ENCODE measurements at places on chromosomes 4 and X.

DNA sequence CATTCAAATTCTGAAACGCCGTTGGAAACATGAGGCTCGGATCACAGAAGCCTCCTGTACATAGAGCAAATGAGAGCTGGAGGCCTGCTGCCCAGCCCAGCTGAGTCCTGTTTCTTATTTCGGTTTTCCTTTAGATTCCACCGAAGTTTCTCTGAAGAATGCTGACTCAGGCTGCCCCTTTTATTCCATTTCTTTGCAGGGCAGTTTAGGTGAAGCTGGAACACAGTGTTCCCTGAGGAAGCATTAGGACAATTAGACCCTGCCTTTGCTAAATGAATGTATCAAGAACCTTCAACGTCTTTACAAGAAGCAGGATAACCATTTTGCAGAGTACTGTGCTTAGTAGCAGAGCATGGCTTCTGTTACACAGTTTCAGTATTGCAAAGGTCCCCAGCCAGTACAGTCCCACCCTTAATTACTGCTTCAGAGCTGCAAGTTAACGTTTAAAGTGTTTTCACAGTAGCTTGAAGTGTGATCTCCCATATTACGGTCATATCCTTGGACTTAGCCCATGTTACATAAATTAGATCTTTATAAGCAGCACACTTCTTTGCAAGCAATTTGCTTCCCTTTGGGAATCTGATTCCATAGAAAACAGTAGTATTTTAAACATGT lies 117.0 kb downstream of the TBL1X start:
- DNase-seq: no peak

GRCh38 chr4:19857380-19857779 lies 394.3 kb upstream of the SLIT2 start:
- DNase-seq: peak; percentile 64

DNA sequence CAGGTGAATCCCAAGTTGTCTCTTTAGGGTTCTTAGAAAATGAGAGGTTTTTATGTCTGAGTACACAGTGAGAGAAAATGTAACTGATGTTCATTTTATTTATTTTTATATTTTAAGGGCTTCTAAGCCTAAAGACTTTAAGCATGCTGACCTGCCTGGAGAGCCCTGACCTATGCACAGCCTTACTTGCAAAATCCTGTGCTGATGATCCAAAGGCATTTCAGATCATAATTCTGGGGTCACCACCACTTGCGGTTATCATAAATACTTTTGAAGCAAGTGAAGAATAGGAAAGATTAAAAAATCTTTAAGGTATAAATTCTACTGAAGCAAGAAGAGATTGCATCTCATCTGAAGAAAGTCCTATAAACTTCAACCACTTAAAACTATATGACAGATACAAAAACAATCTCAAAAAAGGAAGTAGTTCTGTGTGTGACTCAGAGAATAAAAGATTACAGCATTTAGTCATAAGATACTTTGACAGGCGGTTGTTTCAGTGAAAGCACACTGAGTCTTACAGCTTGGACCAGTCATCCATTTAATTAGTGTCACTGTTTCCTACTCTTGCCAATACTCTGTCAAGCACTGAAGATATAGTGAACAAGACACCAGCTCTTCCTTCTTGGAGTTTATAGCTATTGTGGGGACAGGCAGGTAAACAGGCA lies 245.2 kb upstream of the DIPK2B start:
- DNase-seq: no peak

- DNase-seq: no peak
These were observed 568 bp downstream of the NIPAL1 start for GRCh38 chr4:48017108-48017571.

DNA sequence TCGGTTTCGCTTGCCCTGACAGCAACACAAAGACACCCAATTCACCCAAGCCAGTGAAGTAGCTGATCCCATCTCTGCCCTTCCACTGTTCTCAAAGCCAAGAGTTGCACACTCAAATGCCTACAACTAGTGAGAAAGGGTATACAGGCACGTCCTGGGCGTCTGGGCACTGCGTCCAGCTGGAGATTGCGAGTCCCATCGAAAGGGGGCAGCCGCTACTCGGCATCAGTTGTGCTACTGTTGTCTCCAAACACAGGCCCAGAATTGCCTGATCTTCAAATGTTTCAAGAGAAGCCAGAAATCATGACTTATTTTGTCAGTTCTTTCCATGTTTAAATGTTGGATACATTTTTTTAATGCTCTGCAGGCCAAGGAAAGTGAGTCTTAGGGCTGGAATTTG lies 487.8 kb downstream of the BCOR start:
- no peak for DNase-seq

DNA sequence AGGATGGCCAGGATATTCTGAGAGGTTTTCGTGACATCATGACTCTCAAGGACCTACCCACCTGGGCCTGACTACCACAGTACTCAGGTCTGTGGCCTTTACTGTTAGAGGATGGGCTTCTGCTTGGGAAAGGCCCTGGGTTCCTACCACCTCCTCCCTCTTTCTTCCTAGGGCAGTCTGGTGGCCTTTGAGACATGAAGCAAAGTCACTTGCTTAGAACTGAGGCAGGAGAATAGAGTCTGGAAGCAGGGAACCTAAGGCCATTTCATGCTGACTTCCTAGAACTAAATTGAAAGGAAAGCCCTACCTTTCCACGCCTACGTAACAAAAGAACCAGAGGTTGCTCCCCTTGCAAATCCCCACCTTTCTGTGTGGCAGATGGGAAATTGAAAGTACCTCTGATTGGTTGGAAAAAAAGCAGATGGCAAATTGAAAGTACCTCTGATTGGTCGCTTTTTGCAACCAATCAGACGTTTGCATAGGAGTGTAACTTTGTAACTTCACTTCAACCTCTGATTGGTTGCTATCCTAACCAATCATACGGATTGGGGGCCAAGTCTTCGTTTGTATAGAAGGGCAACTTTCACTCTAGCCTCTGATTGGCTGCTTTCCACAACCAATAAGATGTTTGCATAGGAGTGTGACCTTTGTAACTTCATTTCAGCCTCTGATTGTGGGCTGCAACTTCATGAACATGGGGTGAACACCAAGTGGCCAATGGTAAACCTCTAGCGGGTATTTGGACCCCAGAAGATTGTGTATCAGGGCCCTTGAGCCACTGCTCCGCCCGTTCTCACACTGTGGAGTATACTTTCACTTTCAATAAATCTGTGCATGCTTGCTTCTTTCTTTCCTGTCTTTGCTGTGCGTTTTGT lies 9.9 kb upstream of the AKAP14 start:
- DNase-seq: no peak

- no peak for DNase-seq
These were observed 146.5 kb downstream of the IL1RAPL2 start for GRCh38 chrX:104712515-104712914.

DNA sequence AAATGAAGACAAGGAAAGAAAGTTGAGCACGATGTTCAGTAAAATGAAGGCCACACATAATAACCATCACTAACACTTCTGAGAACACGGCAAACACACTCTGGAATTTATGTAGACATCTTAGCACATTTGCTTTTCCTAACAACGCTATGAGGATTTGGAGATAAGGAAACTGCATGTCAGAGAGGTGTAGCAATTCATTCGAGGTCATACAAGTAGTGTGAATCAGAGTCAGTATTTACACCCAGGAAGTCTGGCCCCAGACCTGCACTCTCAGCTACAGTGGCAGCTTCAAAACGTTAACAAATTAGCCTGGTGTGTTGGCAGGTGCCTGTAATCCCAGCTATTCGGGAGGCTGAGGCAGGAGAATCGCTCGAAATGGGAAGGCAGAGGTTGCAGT lies 253.4 kb downstream of the PDGFC start:
- DNase-seq: no peak

GRCh38 chr4:152516156-152516555 lies 19.7 kb downstream of the FBXW7 start:
- no peak for DNase-seq

GRCh38 chrX:154791467-154791866 lies 13.8 kb downstream of the MPP1 start:
- DNase-seq: no peak

GRCh38 chrX:153547195-153547594 lies 29.8 kb downstream of the ATP2B3 start:
- no peak for DNase-seq

DNA sequence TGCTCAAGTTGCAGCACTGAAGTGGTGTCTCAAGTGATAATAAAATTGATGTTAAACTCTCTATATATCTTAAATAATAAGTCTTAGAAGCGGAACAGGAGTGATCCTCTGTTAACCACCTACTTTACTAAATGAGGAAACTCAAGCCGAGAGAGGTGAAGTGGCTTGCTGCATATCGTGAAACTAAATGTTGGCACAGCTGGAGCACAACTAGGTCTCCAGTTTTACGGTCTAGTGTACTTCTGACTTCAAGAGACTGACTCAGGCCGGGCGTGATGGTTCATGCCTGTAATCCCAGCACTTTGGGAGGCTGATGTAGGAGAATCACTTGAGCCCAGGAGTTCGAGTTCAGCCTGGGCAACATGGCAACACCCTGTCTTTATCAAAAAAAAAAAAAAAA lies 35.5 kb upstream of the PLS3 start:
- peak; percentile 2 for DNase-seq

GRCh38 chr4:139740531-139741041 lies 75.0 kb downstream of the MGST2 start:
- peak; percentile 98 for DNase-seq

- peak; percentile 87 for DNase-seq
These were observed at the start of gene CFAP97 for GRCh38 chr4:185203486-185204237. Gene CFAP97, minus strand, starts transcription at chr4:185204000. Its CDS starts 12,804 bp downstream, at chr4:185191196.

GRCh38 chr4:115215935-115216334 lies 102.5 kb upstream of the NDST4 start:
- no peak for DNase-seq

- no peak for DNase-seq
These were observed 108.1 kb upstream of the NEIL3 start for GRCh38 chr4:177201614-177202013.

Measured in NCI-H1092 treated with DMSO at 0.1 percent for 48 hours (cell line).